CD4-positive, alpha-beta T cell treated with Interleukin-15 for 1 hour (primary cell): ENCODE measurements at places on chromosomes 4 and X.
A peak's percentile ranks its signal among the peaks of the same experiment; 100 is the strongest.

DNA sequence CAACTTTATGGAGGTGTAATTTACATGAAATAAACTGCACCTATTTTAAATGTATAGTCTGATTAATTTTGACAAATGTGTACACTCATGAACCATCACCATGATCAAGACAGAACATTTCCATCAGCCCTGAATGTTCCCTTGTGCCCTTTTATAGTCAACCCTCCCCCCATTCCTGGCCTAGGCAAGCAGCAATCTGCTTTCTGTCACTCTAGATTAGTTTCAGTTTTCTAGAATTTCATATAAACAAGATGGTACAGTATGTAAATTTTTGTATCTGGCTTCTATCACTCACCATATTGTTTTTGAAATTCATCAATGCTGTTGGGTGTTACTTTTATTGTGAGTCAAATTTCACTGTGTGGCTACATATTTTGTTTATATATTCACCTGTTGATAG lies 234.2 kb upstream of the RPS6KA3 start:
- DNase-seq, result no peak

- DNase-seq, result no peak
Observed at GRCh38 chr4:5798462-5798861, 87.5 kb downstream of the EVC start.

DNA sequence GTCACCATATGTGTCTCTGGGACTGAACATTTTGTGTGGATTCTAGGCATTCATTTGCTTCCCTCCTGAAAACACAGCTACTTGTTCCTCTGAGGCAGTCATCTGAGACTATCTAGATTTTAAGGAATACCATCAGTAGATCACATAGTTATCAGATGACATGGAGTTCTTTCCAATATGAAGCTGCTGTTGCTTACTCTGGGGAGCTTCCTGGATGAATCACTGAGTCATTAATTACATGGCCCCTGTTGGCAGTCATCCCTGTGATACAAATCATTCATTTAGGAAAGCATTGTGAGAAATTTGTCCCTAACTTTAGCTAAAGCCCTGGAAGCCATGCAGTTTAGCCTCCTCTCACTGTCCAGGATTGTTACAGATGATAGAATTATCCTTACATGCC lies 98.2 kb upstream of the ARSJ start:
- no peak for DNase-seq

DNA sequence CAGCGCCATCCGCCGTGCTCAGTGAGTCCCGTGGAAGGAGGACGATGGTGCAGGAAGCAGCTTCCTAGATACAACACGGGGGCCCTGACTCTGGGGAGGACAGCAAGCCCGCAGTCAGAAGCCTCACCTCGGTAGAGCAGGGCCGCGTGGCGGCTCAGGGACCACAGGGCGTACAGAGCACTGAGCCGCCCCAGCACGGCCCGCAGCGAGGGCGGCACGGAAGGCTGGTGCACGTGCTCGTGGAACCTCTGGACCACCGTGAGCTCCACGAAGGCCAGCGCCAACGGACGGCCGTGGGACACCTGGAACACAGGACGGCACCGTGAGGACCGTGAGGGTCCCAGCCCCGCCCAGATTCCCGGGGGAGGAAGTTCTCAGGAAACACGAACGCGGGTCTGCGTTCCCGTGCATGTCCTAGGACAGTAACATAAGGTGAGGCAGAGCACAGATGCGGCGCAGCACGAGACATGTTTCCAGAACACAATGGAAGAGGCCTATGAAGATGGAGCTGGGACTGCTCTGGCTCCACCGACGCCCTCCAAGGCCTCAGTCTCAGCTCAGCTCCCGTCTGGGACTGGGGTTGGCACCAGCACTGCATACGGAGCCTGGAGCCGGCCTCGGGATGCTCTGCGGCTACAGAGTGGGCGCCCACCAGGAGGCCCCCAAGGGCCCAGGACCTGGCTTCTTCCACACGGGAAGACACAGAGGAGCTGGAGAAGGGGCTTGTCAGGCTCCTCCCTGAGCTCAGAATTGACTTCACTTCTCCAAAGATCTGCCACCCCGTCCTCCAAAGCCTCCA lies 65.5 kb downstream of the ACOX3 start:
- no peak for DNase-seq

GRCh38 chr4:80216100-80216761 lies 18.9 kb downstream of the PRDM8 start:
- no peak for DNase-seq

- peak; percentile 49 for DNase-seq
Observed at GRCh38 chr4:14345356-14345775, 656.9 kb upstream of the CPEB2 start.

GRCh38 chrX:124269881-124270280 lies 62.6 kb upstream of the TEX13D start:
- DNase-seq, result no peak

DNA sequence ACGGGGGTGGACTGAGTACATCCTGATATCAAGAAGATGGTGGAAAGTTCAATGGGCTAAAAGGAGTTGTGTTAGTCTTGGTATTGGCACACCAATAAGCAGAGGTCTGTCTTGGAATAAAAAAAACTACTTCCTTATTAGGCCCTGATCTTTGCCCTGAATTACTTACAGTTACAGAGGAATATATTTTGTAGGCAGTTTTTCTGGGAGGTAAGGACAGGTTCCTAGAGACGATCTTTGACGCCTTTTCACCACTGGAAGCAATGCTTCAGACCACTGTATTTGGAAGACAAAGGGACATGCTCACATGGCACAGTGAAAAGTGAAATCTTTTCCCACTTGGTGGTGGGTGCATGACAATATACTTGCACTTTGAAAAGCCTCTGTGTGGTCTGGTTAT lies 618 bp upstream of the XK start:
- no peak for DNase-seq

DNA sequence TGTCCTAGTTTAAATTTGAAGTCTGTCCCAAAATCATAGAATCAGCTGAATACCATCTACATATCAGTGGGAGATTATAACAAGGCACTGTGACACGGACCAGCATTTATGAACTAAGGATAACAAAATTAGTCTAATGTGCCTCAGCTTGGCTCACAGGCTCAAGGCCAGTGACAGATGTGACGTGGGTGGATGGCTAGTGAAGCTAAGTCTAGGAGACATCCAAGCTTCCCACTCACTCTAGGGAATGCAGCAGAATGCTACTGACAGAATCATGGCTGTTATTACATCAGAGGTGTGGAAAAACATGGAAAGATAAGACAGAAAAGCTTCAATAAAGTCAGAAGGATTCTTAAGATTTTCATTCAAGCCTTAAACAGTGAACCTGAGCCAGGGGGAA lies 329.9 kb downstream of the NAF1 start:
- no peak for DNase-seq

GRCh38 chrX:73913580-73913979 lies 350.6 kb downstream of the CHIC1 start:
- DNase-seq, result no peak
